Stimulated activated CD8-positive, alpha-beta memory T cell treated with anti-CD3 and anti-CD28 coated beads, Interleukin-7, amount 100 ng/mL, for 24 hours (primary cell): ENCODE measurements at places on chromosomes 3 and 15.

DNA sequence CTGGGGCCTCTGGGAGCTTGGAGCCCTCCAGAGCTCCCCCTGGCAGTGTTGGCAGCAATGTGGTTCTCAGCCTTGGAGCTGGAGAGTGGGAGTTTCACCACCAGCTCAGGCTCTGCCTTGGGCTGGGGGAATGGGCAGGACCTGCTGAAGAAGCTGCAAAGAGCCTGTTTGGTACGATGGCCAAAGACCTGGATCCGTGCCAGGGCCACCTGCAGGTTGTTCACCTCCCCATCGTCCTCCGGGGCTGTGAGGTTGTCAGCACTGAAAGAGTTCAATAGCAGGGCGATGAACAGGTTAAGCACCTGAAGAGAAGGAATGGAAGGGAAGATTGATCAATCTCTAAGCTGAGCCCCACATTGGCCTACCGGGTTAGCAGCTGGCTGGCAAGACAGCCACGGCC, 77.3 kb upstream of the SCN5A start:
- no peak for DNase-seq

DNA sequence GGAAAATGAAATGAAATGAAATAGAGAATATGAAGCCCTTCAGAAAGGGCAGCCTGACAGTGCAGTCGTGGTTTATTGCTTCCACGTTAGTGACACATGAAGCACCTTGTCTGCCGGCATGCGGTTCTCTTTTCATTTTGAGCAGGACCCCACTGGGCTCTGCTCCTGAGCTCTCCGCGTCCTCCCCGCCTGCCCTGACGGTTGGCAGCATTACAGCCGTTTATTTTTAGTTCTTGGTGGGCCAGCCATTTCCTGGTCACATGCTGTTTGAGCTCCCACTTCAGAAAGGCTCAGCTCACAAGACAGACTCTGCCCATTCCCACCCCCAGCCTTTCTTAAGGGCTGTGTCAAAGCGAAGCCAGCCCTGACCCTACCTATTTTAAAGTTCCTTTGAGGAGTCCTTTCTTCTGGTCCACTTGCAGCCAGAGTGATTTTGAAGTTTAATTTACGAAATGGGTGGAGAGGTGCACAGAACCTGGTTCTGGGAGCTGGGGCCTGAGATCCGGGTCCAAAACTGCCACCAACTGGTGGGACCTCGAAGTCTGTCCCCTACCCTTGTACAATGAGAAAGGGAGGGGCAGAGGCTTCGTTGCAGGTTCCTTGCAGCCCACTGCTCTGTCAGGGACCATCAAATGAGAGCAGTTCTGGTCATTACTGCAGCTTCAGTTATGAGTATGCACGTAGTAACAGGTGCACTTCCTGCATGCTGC, 60.1 kb downstream of the MGLL start:
- no peak for DNase-seq

DNA sequence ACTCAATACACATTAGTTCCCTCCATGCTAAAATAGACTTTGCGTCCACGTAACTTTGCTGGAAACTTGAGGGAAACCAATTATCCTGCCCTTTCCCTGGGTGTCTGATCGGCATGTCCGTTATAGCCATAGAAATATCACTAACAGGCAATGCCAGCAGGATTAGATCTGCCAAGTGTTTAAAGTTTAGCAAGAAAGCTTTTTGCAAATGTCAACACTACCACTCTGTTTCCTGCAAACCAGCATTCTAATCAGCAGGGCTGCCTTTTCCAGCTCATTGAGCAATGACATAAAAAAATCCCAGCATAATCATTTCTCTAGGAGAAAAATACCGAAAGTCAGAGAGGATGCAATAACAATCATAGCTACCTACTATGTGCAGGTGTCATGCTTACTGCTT, 60.9 kb downstream of the NOX5 start:
- no peak for DNase-seq

DNA sequence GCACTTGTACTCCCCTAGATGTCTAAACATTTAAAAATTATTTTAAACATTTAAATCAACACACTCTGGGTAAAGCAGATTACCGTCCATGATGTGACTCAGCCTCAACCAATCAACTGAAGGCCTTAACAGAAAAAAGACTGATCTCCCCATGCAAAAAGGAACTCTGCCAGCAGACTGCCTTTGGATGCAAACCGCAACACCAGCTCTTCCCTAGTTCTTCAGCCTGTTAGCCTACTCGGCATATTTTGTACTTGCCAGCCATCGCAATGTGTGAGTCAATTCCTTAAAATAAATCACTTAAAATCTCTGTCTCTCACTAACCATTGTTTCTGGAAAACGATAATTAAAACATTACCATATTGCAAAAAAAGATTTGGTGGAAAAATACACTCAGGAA, 375.9 kb downstream of the RSL24D1 start:
- no peak for DNase-seq

DNA sequence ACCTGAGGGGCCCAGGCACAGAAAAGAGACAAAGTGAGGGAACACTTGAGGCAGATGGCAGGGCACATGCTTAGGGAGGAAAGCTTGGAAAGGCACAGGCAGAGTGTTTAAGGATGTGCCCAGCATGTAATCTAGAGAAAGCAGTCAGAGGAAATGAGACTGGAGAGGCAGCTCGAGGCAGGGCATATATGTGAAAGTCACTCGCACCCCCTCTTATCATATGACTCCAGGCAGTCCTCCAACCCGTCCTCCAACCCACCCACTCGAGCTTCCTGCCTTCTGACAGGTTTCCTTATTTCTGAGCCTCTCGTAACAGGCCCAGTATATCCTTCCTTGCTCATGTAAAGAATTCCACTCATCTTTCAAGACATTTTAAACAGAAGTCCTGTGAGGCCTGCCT, 294.0 kb downstream of the SOX2 start:
- DNase-seq, result no peak

GRCh38 chr15:60313906-60314305, 83.9 kb downstream of the ANXA2 start:
- no peak for DNase-seq

- DNase-seq, result peak; percentile 12
Observed at GRCh38 chr3:192850451-192850981, 67.1 kb downstream of the MB21D2 start.

DNA sequence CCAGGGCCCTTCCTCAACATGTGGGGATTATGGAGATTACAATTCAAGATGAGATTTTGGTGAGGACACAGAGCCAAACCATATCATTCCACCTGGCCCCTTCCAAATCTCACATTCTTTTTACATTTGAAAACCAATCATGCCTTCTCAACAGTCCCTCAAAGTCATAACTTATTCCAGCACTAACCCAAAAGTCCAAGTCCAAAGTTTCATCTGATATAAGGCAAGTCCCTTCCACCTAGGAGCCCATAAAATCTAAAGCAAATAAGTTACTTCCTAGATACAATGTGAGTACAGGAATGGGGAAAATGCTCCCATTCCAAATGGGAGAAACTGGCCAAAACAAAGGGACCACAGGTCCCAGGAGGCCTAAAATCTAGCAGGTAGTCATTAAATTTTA, 309.5 kb upstream of the SLITRK3 start:
- no peak for DNase-seq

GRCh38 chr3:128844502-128844901, 34.9 kb upstream of the ACAD9 start:
- DNase-seq, result no peak

DNA sequence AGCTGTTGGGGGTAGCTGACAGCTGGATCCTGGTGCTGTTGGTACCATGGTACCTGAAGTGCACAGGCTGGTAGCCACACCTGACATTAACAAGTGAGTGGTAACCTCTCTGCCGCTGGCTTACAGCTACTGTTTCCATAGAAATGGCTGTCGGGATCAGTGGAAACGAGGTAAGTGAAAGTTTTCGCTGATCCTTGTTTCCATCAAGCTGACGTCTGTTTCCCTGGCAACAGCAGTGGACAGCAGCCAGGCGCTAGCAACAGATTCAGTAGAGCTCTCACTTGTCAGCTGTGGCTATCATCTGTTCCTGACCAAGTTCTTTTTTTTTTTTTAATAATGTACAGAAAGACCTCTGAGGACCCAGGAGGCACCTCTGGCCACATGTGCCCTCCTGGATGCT, 166.2 kb downstream of the CHDH start:
- DNase-seq, result no peak

- DNase-seq, result no peak
Observed at GRCh38 chr3:46865031-46865507, 1.8 kb upstream of the MYL3 start.

DNA sequence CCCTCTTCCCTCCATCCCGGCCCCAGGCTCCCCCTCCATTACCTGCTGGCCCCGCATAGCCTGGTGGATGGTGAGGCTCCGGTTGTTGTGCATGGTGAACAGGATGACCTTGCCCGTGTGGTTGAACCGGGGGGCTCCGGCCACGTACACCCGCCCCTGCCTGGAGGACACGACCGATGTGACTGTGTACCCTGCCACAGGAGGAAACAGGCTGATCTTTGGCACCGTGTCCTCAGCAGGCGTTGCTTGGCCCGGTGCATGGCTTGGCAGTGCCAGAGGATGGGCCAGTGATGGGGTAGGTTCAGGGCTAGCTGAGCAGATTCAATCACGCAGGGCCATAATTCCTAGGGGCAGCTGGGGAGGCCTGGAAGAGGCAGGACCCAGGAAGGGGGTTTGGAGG, 58.1 kb downstream of the FEM1B start:
- DNase-seq, result no peak

DNA sequence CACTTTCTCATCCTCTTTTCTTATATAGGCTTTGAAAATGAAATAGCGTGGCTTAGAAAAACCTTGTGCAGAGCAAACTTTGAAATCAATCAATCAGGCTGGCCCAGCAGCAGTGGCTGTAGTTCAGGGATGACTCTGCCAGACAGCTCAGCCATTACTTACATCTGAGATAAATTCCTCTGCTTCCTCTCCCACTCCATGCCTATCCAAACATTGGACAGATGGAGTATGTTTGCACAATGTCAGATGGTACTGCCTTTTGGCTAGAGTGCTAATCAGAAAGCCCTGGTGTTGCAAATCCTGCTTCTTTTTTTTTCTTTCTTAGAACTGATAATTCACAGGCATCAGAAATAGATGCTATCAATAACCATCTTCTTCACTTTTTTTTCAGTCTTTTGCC, 1065.1 kb downstream of the AGBL1 start:
- no peak for DNase-seq

GRCh38 chr3:157594413-157594812, 91.2 kb upstream of the VEPH1 start:
- no peak for DNase-seq

DNA sequence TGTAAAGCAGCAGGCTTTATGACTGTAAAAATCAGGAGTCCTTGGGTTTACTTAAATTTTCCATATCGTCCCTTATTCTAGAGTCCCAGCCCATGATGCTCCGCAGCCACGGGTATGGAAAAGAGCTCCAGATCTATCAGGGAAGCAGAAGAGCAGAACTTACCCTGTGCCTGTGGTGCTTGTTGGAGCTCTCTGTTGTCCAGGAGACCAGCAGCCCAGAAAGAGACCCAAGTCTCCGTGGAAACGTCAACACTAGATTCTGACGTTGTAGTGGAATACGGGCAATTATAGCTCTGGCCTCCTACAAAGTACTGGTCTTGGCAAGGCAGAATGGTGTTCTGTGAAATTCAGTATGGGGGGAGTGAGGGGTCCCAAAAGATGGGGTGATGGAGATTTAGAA, 2.0 kb downstream of the GMNC start:
- DNase-seq, result no peak

- DNase-seq, result no peak
Observed at GRCh38 chr3:149462051-149462450, 12.4 kb upstream of the TM4SF4 start.

- no peak for DNase-seq
Observed at GRCh38 chr15:88218557-88219221, 37.9 kb downstream of the NTRK3 start.

DNA sequence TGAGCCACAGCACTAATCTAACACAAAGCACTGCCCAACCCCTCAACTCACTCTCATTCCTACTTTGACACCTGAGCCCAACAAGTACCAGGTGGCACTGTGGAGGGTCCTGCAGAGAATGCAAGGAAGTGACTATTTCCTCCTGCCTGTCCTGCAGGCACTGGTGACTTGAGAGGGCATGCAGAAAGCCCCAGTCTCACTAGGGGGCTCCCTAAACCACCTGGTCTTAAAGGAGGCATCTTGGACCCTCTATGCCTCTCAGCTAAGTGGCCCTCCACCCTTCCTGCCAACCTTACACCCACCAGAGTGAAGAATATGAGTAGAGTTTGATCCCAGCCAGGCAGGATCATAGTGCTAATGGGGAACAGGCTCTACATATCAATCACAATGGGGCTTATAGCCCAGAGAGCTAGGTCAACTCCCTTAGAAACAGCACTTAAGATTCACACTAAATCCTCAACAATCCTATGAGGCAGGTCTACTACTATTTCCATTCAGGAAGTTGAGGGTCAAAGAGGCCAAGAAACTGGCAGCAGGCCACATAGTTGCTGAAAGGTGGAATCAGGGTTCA, 15.2 kb downstream of the TRAIP start:
- no peak for DNase-seq

DNA sequence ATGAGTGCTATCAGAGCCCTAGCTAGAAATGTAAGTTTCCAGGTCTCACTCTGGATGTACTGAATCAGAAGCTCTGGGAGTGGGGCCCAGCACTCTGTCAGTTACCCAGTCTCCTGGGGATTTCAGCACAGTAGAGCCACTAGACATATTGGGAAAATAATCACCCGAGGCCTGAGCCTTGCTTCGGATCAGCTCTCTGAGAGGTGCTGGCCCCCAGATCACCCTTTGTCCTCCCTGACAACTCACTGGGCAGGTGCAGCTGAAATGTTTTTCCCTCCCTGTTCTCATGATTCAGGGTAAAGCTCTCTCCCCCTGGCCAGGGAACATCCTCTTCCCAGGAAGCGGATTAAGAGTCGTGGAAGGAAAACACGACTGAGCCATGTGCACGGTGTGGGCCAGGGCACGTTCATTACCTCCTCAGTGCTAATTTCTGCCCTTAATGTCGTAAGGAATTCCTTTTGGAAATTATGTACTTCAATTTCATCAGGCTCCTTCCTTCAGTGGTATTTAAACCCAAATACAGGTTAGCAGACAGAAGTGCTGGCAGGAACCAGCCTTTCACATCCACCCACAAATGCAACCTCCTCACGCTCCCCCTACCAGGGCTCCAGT, 296.7 kb upstream of the LYSMD4 start:
- DNase-seq, result no peak

DNA sequence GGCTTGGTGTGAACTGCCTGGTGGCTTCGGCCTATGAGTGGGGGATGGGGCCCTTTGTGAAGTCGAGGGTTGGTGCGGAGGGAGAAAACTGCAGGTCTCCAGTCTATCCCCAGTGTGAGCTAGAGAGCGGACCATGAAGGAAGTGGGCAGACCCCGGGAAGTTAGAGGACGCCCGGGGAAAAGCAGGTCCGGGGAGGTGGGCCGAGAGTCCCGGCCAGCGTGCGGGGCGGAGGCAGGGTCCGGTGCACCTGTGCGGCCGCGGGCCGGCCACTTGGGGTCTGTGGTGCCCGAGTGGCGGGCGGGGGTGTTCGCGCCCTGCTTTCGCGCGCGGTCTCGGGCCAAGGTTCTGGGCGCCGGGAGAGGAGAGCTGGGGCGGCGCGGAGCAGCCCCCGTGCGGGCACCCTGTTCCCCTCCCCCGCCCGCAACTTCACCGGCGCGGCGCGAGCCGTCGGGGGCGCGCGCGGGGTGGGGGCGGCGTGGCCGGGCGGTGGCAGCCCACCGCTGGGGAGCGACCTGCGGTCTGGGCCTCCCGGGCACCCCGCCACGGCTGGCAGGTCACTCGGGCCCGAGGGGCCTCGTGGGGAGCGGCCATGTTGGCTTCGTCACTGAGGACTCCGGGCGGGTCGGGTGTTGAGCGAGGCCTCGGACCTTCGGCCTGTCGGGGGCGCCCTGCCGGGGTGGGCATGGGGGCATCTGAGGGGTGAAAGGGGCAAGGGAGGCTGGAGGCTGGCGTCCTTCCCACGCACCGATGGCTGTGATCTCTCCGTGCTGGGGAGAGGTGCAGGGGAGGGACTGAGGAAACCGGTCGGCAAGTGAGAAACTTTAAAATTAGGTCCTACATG, 4.8 kb downstream of the UBE2E1 start:
- no peak for DNase-seq
